Epithelial cell of alveolus of lung (primary cell): ENCODE measurements at places on chromosomes 5 and 9. TPM values are rescaled to one million over a fixed set of nuclear protein-coding genes. Genes with fewer than 3 reads are reported as not detected.

The EQTN gene
- not detected in 2 replicates for total RNA-seq

The HBEGF gene
- 2.9 and 18.6 TPM in 2 replicates for total RNA-seq

The PRRX2 gene
- total RNA-seq: 1.4 and 31.1 TPM in 2 replicates

The CNTFR gene
- 1.1 TPM in 1 of 2 replicates, not detected in the other for total RNA-seq

The IL3 gene
- not detected in 2 replicates for total RNA-seq

The PFN3 gene
- not detected in 2 replicates for total RNA-seq

The SLC6A3 gene
- total RNA-seq: not detected in 2 replicates

The SLC9A3 gene
- total RNA-seq: 1.6 and 5.3 TPM in 2 replicates
